Activated CD4-positive, alpha-beta T cell treated with anti-CD3 and anti-CD28 coated beads, Interleukin-2, Interleukin-4, amounts not matched to agents 100 ng/mL and 50 ng/mL, durations not matched to agents 16 hours and 8 hours (primary cell): ENCODE measurements at places on chromosomes 1 and 21.

GRCh38 chr1:41576620-41577019 is 92.1 kb upstream of the EDN2 start:
- DNase-seq = no peak

DNA sequence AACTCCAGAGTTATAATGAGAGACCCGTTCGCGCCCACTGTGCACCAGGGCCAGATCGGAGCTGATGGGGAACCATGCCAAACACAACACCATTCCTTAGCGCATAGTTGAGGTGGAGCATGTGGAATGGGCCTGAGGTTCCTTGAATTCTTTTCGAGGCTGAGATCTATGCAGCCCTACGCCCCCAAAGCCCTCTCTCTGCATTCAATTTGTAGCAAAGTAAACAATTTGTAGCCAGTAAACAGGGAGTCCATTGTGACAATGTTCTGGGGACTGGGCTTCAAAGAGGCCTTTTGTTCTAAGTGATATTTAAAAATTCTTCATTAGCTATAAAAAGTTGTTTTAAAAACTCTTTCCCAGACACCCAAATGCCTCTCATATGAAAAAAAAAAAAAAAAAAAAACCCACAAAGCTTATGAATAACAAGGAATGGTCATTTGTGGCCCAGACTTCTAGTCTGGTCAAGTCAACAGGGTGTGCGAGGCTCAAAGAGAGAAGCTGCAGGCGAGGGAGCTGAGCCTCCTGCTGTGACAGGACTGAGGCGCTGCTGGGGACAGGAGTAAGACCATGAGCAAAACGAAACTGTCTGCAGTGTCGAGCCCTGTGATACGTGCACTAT is 30.6 kb upstream of the KCNE2 start:
- no peak for DNase-seq

DNA sequence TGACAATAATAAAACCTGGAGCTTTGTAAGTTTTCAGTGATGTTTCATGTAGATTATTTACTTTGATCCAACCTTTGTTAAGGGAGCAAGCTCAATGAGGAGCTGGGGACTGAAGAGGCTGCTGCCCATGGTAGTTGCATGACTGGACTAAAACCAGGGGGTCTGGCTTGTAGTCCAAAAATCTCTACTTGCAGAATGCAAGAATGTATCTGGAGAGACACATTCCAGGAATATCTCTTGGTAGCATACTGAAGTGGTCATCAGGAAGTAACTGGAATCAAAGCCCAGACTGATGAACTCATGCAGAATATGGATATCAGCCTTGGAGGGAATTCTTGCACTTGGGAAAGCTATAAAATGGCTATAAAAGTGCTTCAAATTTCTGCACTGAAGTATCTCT is 5.8 kb upstream of the KIAA0040 start:
- DNase-seq = no peak

DNA sequence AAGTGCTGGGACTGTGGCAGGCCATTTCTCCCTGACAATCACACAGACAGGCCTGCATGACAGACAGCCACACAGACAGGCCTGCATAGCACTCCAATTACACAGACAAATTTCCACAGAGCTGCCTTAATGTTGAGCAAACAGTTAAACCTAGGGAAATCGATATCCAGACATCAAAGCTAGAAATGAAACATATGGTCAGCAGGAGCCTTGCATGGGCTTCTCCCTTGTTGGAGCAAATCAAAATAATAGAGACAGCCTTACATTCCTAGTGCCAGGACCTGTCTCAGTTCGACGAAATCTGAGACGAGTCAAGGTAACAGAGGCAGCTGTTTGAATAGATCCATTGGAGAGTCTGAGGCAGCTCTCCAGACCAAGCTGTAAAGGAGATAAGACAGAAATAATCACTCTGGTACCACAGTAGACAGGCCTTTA is 42.4 kb downstream of the OLFML3 start:
- no peak for DNase-seq

GRCh38 chr1:64980745-64981600 is 14.6 kb upstream of the JAK1 start:
- no peak for DNase-seq

DNA sequence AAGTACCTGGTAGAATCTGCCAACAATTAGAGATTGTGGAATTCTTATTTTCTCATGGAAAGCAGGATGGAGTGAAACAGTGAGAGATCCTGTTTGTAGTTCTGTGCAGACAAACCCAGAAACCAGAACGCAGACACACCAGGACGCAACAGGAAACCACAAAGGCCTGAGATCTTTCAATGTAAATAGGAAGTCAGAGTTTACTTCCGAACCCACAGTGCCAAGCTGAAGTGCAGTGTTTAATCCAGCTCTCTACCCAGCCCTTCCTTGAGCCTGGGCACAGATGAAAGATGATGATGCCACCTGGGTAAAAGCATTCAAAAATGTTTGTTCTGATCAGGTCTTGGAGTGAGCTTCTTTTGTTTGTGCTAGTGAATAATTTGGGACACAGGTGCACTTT is 244.2 kb upstream of the HOOK1 start:
- peak; percentile 33 for DNase-seq

GRCh38 chr1:189192741-189193520 is 1284.7 kb downstream of the BRINP3 start:
- DNase-seq = no peak

GRCh38 chr21:39036581-39036980 is 146.7 kb downstream of the PSMG1 start:
- DNase-seq = no peak

GRCh38 chr1:20165522-20165951 is 20.4 kb upstream of the UBXN10 start:
- DNase-seq = peak; percentile 26

DNA sequence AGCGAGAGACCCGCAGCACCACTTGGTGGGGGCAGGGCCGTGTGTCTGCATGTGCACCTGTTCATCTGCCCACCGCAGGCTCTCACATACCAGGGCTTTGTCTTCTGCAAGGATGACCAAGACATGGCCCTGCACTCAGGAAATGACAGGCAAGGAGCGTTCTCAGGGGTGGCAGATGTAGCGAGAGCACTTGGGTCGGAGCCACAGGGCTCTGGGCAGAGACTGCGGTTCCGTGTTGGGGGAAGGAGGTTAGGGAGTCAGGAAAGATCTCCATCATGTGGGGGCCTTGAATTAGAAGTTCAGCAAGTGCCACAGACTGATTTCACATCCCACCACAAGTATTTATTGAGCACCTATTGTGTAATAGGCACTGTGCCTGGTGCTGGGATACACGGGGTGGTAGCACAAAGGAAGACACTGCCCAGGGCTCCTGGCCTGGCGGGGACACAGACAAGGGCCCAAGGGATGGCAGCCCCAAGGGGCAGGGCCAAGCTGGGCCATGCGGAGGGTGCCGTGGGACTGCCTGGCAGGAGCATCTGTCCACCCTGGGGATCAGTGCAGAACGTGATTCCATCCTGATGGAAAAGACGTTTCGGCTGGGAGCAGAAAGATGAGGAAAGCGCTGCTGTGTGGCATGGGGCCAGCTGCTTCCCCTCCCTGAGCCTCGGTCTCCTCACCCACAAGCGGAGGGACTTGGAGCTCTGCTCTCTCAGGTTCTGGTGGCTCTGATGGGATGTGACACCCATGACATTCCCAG is 11.4 kb upstream of the SPSB1 start:
- DNase-seq = no peak

DNA sequence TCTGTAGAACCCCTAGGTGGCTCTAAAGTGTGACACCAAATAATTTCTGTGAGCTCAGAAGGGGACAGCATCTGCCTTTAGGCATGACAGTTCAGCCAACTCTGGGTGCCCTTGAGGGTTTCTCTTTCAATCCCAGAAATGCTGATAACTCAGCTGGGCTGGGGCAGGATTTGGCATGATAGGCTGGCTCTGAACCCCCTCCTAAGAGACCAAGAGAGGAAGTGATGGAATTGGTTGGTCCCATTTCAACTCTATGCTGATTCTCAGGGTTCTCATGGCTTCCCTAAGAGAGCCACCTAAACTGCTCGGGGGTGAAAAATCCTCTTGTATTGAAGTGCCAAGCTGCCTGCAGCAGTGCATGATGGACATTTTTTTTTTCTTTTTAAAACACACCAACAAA is 28.5 kb upstream of the TMEM39B start:
- DNase-seq = no peak

DNA sequence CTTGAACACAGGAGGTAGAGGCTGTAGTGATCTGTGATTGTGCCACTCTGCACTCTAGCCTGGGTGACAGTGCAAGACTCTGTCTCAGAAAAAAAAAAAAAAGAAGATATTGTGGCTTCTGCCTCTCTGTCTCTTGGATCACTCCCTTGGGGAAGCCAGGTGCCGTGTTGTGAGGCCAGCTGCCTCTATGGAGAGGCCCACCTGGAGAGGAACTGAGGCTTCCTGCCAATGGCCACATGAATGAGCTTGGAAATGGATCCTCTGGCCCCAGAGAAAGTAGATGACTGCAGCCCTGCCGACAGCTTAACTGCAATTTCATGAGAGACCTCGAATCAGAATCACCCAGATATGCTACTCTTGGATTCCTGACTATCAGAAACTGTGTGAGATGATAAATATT is 19.7 kb upstream of the AK2 start:
- DNase-seq = no peak

GRCh38 chr1:55217226-55217986 is 2.2 kb upstream of the USP24 start:
- DNase-seq = no peak

GRCh38 chr1:171645553-171646248 is 6.8 kb downstream of the MYOC start:
- DNase-seq = no peak

DNA sequence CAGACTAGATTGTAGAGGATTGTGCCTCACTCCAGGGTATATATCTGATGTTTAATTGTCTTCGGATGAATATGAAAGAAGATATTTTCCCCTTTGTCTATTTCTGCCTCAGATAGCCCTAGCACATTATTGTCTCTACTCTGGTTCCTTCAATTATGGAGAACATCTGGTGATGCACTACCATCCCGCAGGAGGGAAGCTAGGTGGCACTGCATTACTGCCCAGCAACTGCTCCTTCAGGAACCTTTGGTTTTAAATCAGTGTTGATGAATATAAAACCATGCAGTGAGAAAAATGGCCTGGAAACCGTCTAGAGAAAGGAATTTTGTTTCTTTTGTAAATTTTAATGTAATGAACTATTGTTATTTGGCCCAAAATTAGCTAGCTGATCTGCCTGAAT is 68.5 kb downstream of the GPR88 start:
- no peak for DNase-seq

DNA sequence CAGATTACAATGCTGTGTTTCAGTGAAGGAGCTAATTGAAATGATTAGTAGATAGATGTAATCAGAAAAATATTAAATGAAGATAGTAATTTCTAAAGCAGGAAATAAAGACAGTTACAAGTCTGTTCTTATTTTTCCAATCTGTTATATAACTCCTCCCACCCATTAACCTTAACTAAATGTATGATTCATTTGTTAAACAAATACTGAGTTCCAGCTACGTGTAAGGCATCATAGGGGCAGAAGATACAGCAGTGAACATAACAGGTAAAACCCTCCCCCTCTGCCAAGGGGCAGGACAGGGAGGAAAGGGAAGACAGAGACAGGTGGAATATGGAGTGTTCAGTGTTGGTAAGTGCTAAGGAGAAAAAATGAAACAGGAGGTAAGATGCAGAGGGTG is at the start of gene FAM177B:
TSS of gene FAM177B (plus strand) at position 231 of the 400 bp plus-strand sequence. CDS start 9,344 bp downstream, outside the sequence.
- no peak for DNase-seq

DNA sequence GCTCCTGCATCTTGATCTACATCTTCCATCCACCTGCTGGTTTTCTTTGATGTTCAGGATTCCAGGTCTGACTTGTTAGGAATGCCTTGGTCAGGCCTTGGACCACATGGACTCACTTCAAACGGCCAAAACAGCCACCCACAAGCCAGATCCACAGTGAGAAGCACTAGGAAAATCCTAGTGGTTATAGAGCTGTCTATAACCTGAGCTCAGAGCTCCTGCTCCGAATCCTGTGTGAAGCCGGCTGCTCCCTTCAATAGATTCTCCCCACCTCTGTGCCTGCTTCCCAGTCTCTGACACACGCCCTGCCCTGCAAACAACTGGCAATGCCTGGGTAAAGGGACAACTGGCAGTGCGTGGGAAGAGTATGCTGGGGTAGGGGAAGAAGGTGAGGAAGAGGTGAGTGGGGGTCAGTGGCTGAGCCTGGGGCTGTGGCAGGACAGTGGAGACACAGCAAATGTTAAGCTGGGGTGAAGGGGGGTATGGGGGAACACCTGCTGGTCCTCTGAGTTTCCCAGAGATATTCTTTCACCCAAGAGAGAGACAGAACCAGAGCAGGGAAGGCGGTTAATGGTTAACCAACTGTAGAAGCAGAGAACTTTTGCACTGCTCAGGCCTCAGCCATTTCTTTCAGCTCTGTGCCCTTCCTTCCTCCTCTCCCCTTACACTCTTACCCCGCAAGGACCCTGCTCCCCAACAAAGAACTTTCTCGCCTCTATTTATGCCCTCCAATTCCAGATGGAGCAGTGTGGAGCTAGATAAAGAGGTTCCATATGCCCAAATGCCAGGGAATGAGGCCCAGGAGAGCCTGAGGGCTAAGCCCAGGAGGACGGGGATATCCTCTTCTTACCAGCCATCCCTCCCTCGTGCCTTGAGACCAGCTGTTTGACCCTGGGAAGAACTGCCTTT is 4.5 kb downstream of the PLXNA2 start:
- DNase-seq = no peak

- no peak for DNase-seq
These were observed 26.2 kb downstream of the TRIM67 start for GRCh38 chr1:231188072-231188471.

GRCh38 chr1:160672789-160673695 is 26.2 kb upstream of the SLAMF1 start:
- peak; percentile 52 for DNase-seq

DNA sequence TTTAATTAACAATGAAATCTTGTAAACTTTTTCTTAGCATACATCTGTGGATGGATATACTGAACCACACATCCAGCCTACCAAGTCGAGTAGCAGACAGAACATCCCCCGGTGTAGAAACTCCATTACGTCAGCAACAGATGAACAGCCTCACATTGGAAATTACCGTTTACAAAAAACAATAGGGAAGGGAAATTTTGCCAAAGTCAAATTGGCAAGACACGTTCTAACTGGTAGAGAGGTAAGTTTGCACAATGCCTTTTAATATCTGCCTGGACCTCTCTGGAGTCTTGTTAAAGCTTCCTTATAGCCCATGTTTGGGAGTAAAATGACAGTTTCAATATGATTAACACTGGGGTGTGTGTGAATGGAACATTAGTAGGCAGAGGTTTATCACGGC is 51.4 kb downstream of the MARK1 start:
- DNase-seq = no peak

GRCh38 chr1:70117046-70117445 is 88.3 kb downstream of the LRRC40 start:
- no peak for DNase-seq

- DNase-seq = no peak
These were observed 1.7 kb downstream of the FGR start for GRCh38 chr1:27633298-27633610.

DNA sequence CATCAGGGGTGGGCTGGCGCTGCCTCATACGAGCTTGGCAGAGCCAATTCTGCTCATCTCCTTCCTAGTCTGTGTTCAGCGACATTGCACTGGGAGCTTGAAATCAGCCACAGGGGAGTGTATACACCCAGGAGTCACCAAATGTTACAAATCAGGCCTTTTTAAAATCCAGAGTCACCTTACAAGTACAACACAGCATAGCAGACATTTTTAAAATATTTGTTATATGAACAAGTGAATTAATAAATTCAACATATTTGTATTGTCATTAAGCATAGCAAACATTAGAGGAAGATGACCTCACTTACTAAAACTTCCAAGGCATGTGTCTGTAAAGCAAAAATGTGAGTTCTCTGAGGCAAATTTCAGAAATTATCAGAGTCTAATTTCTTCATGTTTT is 210.0 kb downstream of the HLX start:
- no peak for DNase-seq
